Activated naive CD4-positive, alpha-beta T cell treated with anti-CD3 and anti-CD28 coated beads, Interleukin-2, amount 50 U/mL, for 16 hours (primary cell): ENCODE measurements at places on chromosomes 3 and 15.

- no peak for DNase-seq
Observed at GRCh38 chr15:62360332-62361097, 195.4 kb upstream of the C2CD4B start.

GRCh38 chr3:137471558-137472204 lies 292.4 kb upstream of the SOX14 start:
- no peak for DNase-seq

DNA sequence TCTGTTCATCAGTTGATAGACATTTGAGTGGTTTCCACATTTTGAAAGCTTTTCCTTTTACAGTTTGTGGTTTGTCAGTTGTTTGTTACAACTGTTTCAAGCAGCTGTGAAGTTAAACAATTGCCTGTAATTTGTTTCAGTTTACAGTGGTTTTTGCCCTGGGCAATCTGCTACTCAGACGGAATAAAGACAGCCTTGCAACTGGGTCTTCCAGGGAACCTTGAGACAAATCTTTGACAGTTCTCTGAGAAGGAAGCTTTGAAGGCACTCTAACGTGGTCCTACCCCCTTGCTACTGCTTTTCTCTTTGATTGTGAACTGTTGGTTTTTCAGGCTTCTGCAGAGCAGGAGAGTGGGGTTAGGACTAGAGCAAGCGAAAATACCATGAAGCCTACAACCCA lies 28.0 kb downstream of the LRRC28 start:
- DNase-seq, result no peak

DNA sequence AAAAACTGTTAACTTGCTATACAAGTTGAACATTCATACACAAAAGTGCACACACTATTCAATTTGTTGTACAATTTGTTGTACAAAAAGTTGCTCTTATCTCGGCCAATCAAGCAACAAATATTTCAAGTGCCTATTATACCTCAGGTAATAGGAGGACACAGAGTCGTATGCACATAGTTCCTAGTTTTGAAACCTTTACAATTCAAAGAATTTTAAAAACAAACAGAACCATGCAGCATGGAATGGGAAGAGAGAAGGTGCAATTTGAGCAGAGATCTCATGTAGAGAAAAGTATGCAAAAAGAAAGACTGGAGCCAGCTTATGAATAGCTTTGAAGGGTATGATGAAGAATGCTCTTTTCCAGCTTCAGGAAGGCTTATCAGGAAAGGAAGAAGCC lies 46.5 kb upstream of the ARPP19 start:
- no peak for DNase-seq

- no peak for DNase-seq
Observed at GRCh38 chr3:42403737-42404136, 6.7 kb downstream of the LYZL4 start.

- DNase-seq, result no peak
Observed at GRCh38 chr3:73459711-73460110, 165.0 kb downstream of the PDZRN3 start.

DNA sequence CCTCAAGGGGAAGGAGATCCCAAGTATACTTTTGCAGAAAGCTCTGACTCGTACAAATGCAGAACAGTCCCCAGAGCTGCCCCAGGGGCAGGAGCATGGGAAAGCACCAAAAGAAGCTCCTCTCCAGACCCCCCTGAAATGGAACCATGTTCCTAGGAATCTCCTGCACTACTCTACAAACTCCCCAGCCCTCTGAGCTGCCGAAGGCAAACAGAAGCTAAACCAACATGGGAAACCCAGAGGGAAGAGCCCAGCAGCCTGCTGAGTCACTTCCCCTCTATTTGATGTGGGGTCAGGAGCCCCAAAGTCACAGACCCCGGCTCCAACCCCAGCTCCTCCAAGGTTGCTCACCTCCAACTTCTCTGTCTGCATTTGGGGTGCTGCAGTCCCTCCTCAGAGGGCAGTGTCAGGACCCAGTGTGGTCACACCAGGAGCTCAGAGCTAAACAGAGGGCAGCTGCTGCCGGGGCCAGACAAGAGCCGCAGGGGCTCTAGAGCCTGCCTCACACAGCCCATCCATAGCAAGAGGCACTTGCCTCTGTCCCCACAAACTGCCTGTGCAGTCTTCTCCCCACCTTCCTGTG lies 3.8 kb upstream of the PLXNA1 start:
- no peak for DNase-seq

- DNase-seq, result no peak
Observed at GRCh38 chr15:71802770-71803169, 7.6 kb upstream of the NR2E3 start.

DNA sequence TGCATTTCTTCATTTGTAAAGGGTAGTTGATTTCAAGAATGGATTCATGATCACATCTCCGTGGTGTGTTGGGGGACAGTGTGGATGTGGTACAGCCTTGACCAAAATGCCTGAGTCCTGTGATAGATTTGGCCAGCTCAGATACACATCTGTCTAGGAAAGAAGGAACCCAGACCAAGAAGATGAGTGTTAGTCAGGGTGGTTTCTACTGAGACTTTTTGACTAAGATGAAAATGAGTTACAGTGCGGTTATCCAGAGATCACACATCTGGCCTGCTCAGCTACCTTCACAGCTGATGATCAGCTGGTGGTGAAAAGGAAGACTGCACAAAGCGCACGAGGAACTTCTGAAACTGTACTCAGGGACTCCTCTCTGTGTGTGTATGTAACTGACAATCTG lies 68.0 kb downstream of the FNDC3B start:
- peak; percentile 54 for DNase-seq

DNA sequence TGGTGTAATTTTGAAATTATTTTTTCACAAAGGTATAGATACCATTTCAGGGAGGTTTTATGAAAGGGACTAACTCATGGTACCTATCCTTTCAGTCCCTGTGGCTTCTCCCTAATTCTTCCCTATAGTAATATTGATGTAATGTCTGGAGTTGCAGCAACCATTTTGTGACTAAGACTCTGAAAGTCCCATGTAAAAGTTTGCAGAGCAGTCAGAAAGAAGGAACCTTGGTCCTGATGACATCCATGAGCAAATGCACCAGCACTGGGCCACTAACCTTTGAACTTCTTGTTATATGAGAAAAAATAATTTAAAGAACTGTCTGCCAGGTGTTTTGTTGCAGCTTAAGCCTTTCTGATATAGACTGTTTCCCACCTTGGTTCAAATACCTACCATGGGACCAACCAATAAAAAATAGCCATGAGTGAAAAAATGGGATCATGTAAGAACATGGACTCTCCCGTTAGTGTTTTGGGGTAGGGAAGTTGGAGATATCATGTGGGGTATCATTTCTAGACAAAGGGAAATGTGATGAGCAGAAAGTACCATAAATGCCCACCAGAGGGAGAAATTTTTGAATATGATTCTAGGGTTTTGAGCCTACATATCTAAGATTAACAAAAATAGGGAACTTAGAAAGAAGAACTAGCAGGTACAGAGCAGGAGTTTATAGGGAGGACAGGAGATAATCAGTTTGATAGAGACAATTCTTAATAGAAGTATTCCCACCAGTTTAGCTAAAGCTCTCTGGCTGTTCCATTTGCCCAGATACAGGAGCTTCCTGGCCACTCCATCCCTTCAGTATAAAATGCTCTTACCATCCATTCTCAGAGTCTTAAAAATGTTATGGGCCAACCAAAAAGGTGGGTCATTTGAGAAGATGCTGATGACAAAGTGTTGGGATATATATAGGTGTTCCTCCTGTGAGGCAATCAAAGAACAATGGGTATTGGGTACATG lies 3.4 kb upstream of the CPOX start:
- DNase-seq, result no peak

- no peak for DNase-seq
Observed at GRCh38 chr15:40051616-40052415, 12.8 kb upstream of the SRP14 start.

- DNase-seq, result no peak
Observed at GRCh38 chr3:102224171-102224570, 210.6 kb upstream of the ZPLD1 start.

- DNase-seq, result no peak
Observed at GRCh38 chr3:194220901-194221326, 85.0 kb downstream of the HES1 start.

GRCh38 chr3:42094128-42094527 lies 3.0 kb downstream of the TRAK1 start:
- no peak for DNase-seq

DNA sequence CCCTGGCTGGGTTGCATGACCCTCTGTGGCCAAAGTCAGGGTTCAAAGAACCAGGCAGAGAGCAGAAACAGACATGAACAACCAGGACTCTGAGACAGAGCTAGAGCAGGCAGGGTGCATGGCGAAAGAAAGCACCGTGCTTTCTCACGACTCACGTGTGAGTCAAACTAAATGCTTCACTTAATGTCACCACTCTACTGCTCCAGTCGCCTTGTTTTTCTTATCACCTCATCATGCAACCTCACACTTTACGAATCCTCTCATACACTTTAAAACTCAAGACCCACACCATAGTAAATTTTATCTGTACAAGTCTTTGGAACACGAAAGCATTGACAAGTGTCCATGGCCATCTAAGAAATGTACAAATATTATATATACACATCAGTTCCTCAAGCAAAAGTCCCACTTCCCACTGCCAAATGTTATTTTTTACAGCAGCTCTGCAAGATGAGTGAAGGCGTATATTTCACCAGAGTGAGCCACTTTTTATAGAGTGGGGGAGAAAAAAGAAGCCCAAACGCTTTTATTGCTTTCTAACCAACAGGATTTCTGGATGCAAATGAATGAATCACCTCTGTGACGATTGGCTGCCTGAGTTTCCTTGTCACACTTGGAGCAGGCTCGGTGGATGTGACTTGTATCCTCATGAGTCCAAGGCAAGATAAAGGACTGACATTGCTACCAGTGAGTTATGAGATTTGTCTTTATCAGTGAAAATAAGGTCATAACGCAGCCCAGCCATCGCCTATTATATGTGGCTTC lies 16.0 kb upstream of the MEGF11 start:
- no peak for DNase-seq
